Fibroblast of skin of abdomen (primary cell): ENCODE measurements at places on chromosomes 16 and 17.
A peak's percentile ranks its signal among the peaks of the same experiment; 100 is the strongest.

GRCh38 chr17:48753794-48754499 is 25.4 kb upstream of the HOXB13 start:
- DNase-seq = no peak

DNA sequence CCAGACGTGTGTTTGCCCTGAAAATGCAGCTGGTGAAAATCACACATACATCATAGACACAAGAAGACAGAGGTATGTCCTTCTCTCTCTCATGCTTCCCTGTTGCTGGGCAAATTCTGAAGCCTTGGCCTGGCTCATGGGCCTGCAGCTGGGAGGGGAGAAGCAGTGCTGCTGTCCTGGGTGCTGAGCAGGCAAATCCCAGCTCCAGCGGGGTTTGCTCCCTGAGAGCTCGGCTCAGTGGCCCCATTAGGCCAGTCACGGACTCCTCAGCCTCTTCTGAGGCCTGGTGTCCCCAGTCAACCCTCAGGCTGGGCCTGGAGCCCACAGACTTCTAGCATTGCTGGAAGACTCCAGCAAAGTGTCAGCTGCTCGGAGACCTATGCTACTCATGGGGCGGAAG is 11.7 kb downstream of the RHBDL3 start:
- peak; percentile 43 for DNase-seq

DNA sequence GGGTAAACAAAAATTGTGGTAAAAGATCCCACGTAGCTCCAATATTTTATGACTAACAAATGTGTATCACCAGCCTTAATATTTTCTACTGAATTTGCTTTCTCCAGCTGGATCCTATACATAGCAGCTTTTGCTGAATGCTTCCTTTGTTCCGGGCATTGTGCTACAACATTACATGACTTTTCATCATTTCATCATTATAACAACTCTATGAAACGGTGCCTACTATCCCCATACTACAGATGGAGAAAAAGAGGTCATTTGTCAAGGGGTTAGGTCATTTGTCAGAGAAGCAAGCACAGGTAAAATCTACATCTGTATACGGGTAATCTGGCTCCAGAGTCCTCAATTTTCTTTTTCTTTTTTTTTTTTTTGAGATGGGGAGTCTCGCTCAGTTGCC is 74.3 kb downstream of the KANSL1 start:
- DNase-seq = no peak

- DNase-seq = no peak
Measured at GRCh38 chr17:1558401-1558800, 4.2 kb downstream of the PITPNA start.

- no peak for DNase-seq
Measured at GRCh38 chr17:57486882-57487301, 230.6 kb downstream of the MSI2 start.

- no peak for DNase-seq
Measured at GRCh38 chr17:81845881-81846742, 11.3 kb upstream of the PPP1R27 start.

DNA sequence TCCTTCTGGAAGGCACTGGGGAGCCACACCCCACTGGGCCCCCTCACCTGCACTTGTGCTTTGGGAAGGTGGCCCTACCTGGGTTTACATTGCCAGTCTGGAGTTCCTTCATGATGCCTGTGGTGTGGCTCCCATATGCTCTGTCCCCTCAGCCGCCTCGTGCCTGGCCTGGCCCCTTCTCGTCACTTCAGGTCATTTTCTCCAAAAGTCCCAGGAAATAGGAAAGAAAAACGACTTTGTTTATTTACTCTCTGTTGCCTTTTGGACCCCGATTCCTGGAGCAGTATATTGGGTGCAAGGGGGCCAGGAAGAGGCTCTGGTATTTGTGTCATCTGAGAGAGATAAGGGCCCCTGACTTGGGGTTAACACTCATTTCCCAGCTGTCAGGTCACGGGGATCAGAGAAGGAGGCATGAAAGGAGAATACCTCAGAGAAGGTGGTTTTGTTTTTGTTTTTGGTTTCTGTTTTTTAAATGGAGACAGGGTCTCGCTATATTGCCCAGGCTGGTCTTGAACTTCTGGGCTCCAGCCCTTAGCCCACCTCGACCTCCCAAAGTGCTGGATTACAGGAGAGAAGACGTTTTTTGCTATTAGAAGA is 4.7 kb downstream of the SOCS3 start:
- DNase-seq = no peak

DNA sequence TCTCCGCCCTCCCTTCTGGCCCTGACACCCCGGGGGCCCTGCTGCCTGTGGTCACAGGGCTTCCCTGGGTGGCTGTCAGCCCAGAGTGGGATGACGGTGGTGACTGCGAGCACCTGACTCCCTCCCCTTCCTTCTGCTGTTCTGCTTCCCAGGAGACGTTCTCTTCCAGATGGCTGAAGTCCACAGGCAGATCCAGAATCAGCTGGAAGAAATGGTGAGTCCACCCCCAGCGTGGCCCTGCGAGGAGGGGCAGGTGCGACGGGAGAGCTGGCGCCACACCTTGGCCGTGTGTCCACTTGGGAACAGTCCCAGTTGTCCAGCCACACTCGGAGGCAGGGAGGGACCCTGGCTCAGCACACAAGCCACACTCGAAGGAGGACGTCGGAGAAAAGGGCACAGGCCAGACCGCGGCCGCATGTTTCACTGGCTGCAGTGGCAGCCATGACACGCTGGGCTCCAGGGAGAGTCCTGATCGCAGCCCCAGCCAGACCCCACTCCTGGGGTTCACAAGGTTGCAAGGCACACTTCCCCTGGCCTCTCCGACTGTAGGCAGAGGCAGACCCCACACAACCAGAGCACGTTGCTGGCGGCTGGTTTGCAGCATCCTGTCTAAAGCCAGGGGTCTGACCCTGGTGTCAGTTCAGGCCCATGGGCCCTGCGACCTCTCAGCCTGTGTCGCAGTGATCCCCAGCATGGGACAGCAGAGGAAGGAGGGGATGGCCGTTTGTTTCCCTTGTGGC is 49.9 kb downstream of the BAIAP2 start:
- DNase-seq = no peak

GRCh38 chr17:71192039-71192555 is 928.7 kb upstream of the SOX9 start:
- DNase-seq = no peak

DNA sequence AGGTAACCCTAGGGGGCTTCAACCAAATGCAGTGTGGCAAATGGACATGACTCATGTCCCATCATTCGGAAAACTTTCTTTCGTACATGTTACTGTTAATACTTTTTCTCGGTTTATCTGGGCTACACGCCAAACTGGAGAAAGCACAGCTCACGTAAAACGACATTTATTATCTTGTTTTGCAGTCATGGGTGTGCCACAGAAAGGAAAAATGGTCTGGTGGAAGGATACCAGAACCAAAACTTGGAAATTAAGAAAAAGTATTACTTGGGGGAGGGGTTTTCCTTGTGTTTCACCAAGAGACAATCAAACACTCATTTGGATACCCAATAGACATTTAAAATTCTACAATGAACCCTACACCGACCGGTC is 23.6 kb downstream of the ALOX15B start:
- DNase-seq = no peak

GRCh38 chr17:16272111-16272840 is 55.3 kb downstream of the PIGL start:
- DNase-seq = no peak

DNA sequence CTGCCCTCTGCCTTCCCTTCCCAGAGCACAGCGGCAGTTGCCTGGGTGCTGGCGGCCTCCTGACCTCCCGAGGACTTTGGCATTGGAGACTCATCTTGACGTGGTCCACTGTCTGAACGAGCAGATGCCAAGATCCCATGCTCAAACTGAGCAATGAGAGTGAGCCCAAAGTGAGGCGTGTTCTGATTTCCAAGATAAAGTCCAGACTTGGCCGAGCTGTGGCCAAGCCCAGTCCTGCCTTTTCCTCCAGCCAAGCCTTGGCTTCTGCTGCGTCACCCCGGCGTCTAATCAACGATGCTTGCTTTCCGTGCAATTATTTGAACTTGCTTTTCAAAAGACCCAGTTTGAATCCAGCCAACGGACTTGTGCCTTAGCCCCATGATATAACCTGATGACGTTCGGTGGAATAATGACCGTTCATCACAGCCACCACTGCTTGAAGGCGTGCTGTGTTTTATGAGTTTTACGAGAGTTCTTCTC is 179.2 kb downstream of the IRF8 start:
- no peak for DNase-seq

DNA sequence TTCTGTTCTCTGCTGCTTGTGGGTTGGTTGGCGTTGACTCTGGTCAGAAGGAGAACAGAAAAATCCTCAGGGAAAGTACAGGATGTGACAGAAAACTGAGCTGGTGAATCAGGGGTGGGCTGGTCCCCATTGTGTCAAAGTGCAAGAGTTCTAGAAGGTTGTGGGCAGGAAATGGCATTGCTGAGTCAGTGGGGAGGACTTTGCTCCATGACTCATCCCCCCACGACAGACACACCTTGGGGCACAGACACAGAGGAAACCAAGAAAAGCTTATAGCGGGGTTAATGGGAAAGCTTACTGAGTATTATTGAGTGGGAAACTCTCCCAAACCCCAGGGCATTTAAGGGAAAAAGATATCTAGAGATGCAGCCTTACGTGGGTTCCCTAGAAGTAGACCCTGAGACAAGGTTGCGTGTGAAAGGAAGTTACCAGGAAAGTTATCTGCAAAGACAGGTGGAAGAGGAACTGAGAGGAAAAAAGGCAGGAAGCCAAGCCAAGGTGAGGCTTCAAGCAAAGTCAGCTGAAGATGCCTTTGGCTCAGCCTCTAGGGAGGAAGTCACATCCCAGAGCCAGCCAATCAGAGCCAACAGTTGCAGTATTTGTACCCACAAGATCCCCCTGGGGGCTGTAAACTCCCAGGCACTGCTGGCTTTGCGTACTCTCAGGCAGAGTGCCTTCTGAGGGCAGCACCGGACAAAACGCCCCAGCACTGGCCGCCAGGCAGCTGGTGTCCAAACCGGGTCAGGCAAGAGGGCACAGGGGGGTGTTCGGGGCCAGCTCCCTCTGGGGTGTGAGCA is 86.4 kb downstream of the FOXL1 start:
- peak; percentile 93 for DNase-seq

DNA sequence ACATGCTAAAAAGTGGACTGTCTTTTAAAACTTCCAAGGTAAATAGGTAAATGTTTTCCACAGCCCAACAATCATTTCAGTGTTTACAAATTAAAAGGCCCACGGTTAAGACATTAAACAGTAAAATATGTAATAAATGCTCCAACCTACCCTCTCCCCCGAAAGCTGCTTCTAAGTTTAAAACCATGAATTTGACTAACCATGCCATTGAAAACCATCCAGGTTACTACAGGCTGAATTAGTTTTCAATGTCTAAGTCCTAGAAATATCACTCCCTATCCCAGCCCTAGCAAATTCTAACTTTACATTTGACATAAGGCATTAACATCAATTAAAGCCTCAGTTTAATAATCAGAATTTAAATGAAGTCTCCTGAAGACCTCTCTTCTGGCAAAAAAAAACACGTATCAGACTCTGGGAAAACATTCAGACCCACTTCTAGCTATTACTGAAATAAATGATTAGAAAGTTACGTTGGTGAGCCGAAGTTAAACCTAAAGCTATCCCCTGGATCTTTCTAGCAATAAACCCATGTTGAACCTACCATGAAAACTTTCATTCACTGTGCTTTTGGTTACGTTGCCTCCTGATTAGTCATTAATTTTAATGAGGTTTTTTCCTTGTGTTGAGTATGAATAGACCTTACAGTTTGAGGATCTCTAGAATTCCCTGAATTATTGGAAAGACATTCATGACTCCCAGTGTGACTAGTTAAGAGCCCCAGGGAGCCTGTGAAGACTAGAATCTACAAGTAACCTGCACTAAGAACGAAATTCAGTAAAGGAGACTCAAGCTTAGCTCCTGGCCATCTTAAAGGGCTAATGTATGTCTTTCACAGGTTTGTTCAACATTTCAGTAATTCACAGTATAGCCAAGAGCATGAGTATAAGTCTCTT is 1.7 kb upstream of the POLG2 start:
- no peak for DNase-seq

- DNase-seq = no peak
Measured at GRCh38 chr16:84905965-84906460, 86.2 kb downstream of the CRISPLD2 start.

GRCh38 chr16:893360-893759 is 77.4 kb downstream of the LMF1 start:
- DNase-seq = no peak

DNA sequence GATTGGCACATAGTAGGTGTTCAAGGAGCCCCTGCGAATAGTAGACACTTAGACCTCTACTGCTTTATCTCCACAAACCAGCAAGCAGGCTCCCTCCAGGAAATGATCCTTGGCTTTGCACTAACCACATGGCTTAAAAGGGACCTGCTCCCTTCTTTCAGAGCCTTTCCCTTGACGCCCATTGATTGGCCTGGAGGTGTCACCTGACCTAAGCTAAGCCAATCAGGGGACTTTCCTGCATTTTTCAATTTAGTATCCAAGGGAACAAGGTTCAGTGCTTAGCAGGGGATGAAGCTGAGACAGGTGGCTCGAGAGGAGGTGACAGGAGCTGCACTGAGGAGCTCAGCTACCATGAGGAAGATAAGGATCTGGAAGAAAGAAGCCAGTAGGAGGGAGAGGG is 52.8 kb downstream of the CLEC19A start:
- DNase-seq = no peak

GRCh38 chr17:74995847-74996246 is 8.4 kb downstream of the CDR2L start:
- no peak for DNase-seq

- DNase-seq = no peak
Measured at GRCh38 chr16:50367777-50368409, 895 bp downstream of the BRD7 start.

- DNase-seq = no peak
Measured at GRCh38 chr16:87874639-87875427, 5.5 kb upstream of the SLC7A5 start.

DNA sequence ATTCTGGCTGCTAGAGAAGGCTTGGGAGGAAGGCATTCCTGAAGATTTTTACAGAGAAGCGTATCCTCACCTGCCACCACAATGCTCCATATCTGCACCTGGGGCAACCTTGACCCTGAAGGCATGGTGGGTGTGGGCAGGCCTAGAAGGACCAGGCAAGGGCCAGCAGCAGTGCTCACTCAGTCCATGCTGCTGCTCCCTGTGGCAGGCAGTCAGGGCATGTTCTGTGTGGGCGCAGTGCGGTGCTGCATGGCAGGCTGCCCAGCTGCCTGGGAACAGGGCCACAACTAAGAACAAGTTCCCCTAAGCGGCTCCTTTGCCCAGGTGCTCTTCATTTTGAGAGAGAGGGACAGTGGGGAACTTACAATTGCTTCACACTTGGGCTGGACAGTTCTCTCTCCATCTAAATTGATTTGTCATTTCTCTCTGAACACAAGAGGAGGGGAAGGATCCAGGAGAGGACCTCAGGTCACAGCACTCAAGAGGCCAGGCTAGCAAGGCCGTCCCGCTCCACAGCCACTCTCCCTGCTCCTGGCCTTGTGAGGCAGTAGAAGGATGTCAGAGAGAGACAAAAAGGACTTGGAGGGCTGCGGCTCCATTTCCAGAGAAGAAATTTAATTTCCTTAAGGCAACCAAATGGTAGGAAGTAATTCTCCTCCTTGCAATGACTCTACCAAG is 158.8 kb downstream of the AATF start:
- DNase-seq = no peak
